SHP77 treated with DMSO at 0.1 percent for 48 hours (cell line): ENCODE measurements at places on chromosomes 2 and 18.

- DNase-seq = no peak
These were observed 601 bp downstream of the WDR35 start for GRCh38 chr2:19989342-19989666.

- DNase-seq = no peak
These were observed 8.3 kb downstream of the ARHGAP28 start for GRCh38 chr18:6737833-6738232.

GRCh38 chr2:27121906-27122305 lies 1.7 kb upstream of the ABHD1 start:
- no peak for DNase-seq

GRCh38 chr2:144154205-144154604 lies 365.7 kb downstream of the ZEB2 start:
- no peak for DNase-seq

DNA sequence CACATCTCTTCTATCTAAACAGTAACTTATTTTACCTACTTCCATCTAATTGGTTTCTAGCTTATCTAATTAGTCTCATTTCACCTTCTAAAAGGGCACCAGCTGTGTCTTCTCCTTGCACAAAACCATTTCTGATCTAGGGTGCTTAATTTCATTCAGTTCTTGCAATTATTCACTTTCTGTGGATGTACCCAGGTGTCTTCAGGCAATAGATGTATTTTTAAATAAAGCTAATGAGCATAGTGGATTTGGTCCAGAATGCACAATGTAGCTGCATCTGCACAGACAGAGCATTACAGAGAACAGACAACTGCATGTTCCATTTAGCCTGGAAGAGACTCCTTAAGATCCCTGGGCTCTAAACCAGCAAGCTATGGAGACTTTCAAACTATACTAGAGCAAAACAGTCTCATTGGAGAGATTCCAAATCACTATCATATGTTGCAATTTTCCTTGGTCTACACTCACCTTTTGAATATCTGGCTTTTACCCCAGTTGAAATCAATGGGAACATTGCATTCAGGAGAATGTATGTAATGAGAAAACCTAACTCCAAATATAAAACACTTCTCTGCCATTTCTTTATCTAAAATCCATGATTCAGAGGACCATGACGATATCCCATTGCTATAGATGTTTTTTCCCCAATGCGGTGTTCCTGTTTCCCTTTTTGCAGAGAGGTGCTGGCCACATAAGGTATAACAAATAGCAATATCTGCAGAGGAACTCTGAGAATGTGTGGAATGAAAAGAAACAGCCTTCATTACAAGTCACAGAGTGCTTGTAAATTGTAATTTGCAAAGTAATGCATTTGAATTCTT lies 3.5 kb upstream of the RFX8 start:
- no peak for DNase-seq

DNA sequence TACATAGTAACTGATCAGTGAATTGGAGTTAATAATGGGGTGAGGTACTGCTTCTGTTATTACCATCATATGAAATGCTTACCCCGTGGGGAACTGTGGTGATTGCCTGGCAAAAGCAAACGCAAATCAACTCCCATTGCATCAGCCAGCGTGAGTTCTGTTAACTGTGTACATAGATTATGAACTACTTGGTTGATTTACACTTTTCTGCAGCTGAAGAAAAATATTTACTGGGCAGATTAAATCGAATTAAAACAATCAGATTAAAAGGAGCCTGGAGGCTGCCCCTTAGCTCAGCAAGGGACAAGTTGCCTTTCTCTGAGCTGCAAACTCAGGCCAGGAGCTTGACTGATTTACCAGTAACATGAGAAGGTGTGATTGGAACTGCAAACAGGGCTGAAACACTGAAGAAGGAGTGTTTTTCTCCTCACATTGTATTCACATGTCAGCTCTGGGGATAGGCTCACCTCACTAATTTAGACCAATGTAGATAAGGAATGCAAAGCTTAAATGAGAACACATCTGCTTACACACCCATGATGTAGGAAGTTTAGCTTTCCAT lies 220.1 kb downstream of the OSR1 start:
- no peak for DNase-seq

DNA sequence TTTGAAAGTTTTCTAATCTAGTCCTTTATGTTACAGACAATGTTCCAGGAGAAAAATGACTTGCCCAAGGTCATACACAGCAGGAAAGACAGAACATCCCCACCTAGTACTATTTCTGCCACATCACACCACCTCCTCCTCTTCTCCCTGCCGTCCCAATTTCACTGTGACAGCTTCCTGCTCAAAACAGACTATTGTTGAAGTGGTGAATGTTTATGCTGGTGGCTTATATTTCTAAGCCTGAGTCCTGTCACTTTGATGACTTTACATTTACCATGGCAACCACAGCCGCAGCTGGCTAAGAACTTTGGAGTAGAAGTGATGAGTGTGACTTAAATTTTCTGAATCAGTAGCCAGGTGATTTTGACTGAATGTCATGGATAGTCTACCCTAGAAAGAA lies 10.0 kb downstream of the GALNT5 start:
- no peak for DNase-seq

GRCh38 chr18:60895181-60895580 lies 438.0 kb upstream of the CDH20 start:
- DNase-seq = no peak

DNA sequence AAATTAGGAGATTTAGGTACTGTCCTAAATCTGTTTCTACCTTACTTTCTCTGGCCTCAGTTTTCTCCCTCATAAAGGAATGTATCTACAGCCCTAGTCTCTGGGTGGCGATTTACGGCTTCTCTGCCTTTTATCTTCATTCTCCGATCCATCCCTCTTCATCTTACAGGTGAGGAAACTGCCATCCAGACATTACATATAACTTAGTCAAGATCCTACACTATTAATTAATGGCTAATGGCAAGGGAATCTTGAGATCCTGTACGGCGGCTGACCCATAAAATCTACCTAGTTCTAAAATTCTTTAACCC lies 386 bp upstream of the YIPF4 start:
- DNase-seq = no peak

DNA sequence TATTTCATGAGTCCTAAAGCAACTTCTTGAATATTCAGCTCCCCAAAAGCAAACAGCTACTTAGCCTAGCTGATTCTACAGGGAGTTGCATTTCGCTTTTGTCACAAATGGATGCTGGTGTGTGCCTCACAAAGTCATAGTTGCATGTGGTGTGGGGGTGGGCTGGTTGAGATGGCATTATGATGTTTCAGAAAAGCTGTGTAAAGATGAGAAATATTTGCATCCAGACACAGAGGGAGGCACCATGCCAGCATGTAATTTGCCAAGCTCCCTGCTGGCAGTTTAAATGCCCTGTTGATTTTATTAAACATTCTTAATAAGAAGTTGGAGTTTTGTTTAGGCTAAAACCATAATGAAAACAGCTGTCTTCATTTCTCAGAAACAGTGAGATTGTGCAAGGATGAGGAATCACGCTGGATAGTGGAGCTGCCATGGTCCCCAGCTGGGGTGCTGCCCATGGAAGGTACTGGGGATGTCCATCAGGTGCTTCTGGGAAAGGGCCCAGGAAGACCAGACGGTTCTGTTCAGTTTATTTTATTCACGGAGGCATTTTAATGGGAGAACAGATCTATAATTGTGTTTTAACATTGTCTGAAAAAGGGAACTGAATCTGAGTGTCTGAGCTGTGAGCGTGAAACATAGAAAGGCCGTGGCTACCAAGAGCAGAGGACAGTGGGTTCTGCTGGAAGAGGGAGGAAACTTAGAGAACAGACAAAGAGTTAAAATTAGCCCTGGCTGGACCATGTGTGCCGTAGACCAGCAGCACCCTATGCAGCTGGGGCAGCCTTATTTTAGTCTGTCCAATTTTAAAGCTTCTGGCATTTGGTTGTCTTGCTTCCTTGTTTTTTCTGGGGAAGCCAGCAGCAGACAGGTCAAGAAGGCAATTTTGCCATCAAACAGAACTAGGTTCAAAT lies 177.1 kb downstream of the FAM210A start:
- no peak for DNase-seq

GRCh38 chr2:131148426-131148825 lies 43.3 kb downstream of the PLEKHB2 start:
- DNase-seq = no peak

- DNase-seq = no peak
These were observed 163.5 kb upstream of the POU3F3 start for GRCh38 chr2:104690255-104690984.

- no peak for DNase-seq
These were observed 11.4 kb downstream of the EPAS1 start for GRCh38 chr2:46308629-46309028.

GRCh38 chr2:67515056-67515455 lies 117.9 kb downstream of the ETAA1 start:
- DNase-seq = no peak

GRCh38 chr2:122634256-122634655 lies 878.8 kb downstream of the TSN start:
- no peak for DNase-seq

DNA sequence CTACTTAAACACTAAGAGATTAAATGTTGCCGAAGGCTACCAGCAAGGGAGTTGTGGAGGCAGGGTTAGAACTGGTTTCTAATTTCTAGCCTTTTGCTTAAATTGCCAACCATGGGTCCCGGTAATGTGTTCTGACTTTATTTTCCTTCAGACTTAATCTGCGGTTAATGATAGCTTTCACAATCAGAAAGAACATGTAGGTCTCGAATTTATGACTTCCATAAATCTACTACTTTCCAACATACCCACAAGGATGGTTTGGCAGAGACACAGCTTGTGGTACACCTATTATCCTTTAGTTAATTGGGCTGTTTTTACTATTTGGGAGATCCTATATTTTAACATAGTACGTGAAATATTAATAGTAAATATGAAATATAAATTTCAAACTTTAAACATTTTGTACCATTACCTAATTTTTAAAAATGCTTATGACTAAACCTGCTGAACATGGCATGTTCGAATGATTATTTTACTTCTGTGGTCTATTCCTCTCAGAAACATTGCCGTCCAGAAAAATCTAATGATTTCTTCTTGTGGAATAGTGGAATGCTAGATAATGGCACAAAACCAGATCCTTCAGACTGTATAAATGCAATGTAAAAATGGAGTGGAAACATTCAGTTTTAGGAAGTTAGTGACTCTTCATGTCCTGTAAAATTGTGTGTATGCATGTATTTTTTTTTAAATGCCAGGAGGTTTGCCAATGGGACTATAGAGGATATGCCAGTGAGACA lies 41.3 kb downstream of the PARD3B start:
- DNase-seq = no peak

- DNase-seq = no peak
These were observed 403 bp downstream of the TMEM127 start for GRCh38 chr2:96265349-96265839.

DNA sequence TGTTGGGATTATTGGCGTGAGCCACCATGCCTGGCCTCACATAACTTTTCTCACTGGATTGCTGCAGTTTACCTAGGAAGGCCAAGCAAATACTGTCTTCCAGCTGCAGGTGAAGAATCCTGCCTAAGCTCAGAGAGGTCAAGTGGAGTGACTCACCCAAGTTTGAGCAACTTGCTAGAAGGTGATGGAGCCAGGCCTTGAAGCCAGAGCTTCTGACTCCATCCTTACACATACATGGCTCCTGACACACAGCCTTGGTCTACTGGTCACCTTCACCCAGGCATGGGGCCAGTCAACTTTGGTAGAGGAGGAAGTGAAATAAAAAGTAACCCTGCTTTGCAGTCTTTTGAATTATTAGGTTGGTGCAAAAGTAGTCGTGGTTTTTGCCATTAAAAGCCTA lies 93.5 kb downstream of the VWA3B start:
- no peak for DNase-seq

- no peak for DNase-seq
These were observed 374.5 kb upstream of the HS6ST1 start for GRCh38 chr2:128692895-128693742.

- no peak for DNase-seq
These were observed 93.3 kb downstream of the ALPK2 start for GRCh38 chr18:58535340-58536201.

- no peak for DNase-seq
These were observed 82.3 kb downstream of the ANTXR1 start for GRCh38 chr2:69095305-69095704.

- no peak for DNase-seq
These were observed 100.0 kb upstream of the HDAC4 start for GRCh38 chr2:239500574-239501550.

- DNase-seq = no peak
These were observed 94.8 kb upstream of the ITGB6 start for GRCh38 chr2:160294889-160295288.

- DNase-seq = no peak
These were observed 89.6 kb upstream of the CCDC141 start for GRCh38 chr2:179139506-179139905.

- DNase-seq = no peak
These were observed 70.5 kb upstream of the TTC39C start for GRCh38 chr18:23943903-23944624.

DNA sequence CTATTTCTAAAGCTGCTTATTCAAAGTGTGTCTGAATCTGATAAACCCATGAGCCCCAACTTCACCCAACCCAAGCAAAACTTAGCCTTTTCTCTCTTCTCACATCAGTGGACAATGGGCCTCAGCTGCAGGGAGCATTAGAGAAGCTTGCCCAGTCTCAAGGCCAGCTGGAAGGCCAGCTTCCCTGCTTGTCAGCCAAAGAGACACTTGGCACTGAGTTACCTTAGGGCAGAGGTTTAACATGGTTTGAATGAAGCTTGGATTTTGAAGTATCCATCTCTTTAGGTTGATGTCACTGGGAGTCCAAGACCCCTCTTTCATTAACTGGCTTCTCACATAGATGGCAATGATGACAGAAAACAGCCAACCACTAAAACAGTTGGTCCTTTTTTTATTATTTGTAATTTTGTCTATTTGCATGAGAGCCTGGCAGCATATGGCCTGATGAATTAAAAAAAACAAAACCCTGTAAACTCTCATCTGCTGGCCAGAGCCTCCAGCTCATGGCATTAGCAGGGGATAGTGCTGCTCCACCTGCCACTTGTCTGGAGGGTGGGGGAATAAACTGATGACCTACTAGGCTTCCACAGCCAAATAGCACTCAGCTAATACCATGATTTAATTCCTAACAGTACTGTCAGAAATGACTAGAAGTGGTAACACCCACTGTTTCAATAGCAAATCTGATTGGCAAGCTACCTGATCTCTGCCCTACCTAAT lies 137.0 kb downstream of the UBE2E3 start:
- no peak for DNase-seq

GRCh38 chr2:73776869-73777519 lies 2.9 kb downstream of the DUSP11 start:
- DNase-seq = no peak

DNA sequence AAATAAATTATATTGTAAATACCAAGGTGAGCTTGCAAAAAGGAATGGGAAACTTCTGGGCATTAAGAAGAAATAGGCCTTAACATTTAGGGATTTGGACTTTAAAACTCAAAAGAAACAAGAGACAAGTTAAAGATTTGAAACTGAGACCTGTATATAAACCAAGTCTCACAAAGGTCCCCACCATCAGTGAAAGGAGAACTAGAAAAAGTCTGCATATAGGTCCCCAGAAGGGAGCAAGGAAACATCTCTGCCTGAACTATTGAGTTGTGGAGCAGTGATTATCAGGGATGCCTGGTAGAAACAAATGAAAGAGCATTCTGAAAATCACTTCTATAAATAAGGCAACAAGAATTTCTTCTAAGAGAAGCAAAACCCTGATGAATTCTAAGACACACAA lies 30.5 kb upstream of the ITGAV start:
- no peak for DNase-seq

GRCh38 chr2:43065036-43065435 lies 161.4 kb downstream of the ZFP36L2 start:
- no peak for DNase-seq

GRCh38 chr18:28174181-28174905 lies 2.6 kb downstream of the CDH2 start:
- DNase-seq = no peak
